G401 (cell line): ENCODE measurements at places on chromosomes 2 and 18. TPM values are rescaled to one million over a fixed set of nuclear protein-coding genes. Genes with fewer than 3 reads are reported as not detected.
A peak's percentile ranks its signal among the peaks of the same experiment; 100 is the strongest.

GRCh38 chr2:153499439-153499838, 20.9 kb upstream of the RPRM start:
- no peak for DNase-seq

GRCh38 chr18:2653467-2653866, 2.1 kb upstream of the SMCHD1 start:
- peak; percentile 3 for DNase-seq

GRCh38 chr2:126449677-126450076, 206.3 kb upstream of the GYPC start:
- no peak for DNase-seq

DNA sequence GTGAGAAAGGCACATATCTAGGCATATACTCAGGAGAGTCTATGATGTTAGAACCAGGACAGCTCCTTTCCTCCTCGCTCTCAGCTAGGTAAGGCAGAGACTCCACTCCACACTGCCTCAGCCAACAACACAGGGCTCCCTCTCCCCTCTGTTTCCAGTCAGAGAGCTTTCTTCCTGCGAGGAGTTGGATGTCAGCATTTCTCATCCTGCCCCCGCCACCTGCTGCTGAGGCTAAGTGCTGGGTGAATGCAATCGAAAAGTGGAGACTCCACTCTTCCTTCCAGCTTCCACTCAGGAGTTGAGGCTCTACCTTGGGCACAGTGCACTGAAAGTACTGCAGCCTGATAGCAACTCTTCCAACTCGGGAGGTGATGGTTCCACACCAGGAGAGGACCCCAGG, 177.2 kb upstream of the RAB6C start:
- no peak for DNase-seq

DNA sequence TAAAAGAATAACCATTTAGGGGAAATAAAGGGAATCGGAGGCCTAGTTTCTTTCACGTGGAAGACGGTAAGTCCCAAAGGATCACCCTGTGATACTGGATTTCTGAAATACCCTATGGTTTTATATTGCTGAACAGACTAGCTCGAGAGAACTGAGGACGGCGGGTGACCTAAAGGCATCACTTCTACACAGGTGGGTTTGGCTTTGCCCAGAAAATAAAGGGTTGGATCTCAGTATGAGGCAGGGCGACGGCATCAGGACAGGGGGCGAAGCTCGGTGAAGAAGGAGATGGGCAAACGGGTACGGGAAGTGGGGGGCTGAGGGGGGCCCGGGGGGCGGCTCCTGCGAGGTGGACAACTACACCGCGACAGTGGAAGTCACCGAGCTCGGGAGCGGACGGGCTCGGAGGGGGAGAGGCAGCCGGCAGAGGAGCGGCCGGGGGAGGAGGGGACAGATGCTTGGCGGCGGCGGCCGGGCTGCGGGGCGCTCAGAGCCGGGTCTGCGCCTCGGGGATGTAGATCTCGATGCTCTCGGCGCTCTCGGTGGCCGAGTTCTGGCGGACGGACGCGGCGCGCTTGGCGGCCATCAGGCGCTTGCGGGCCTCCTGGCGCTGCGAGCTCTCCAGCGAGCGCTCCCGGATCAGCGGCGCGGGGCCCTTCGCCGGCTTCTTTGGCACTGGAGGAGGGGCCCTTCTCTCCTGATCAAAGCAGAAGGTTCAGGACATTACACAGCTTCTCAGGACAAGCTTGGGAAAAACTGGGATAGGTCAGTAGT, 48.9 kb downstream of the TGIF1 start:
- no peak for DNase-seq

DNA sequence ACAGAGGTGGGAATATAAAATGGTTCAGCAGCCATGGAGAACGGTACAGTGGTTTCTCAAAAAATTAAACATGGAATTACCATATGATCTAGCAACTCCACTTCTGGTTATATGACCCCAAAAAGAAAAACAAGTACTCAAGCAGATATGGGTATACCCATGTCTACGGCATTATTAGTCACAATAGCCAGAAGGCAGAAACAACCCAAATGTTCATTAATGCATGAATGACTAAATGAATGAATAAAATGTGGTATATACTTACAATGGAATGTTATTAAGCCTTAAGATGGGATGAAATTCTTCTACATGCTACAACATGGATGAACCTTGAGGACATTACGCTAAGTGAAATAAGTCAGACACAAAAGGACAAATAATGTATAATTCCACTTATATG, 266.8 kb upstream of the FBXO11 start:
- DNase-seq, result no peak

DNA sequence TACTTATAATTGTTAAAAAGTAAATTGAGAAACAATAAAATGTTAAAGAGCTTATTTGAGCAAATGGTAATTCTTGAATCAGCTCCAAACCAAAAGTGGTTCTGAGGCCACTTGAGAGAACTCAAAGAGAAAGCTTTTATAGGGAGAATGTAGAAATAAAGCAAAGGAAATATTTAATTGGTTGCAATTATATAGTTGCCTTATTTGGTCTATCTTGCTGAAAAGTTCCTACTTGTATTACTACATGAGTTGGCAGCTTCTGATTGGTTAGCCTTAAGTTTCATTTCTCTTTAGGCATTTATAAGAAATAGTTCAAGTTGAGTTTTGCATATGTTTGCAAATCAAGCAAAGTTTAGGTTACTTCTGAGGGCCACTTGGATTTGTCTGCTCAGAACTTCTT, 38.1 kb downstream of the SCN2A start:
- no peak for DNase-seq

- no peak for DNase-seq
These were observed 55.3 kb upstream of the SULT1C3 start for GRCh38 chr2:108184419-108184818.

- DNase-seq, result no peak
These were observed 108.1 kb downstream of the MARCO start for GRCh38 chr2:119049968-119050704.

DNA sequence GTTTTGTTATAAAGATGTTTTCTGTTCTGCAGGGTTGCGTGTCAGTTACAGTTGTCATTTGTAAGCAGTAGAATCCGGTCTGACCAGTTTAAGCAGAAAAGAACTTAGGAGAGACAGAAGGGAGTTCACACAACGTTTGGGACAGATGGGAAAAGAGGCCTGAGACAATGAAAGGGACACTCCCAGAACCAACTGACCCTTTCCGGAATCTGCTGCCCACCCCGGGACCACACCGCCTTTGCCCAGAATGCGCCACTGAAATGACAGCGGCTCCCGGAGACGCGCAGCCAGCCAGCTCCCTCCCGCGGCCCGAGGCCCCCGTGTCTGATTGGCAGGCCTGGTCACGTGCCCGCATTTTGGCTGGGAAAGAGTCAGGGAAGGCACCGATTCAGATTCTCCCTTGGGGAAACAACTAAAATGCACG, 244.6 kb downstream of the BCL2 start:
- DNase-seq, result peak; percentile 21

GRCh38 chr18:6624661-6625311, 104.7 kb upstream of the ARHGAP28 start:
- no peak for DNase-seq

GRCh38 chr2:148582679-148583511, 61.7 kb upstream of the EPC2 start:
- no peak for DNase-seq

GRCh38 chr2:47173986-47174732, 19.1 kb upstream of the STPG4 start:
- DNase-seq, result peak; percentile 47

Gene TTL
- 85.4 and 96.2 TPM in 2 replicates for total RNA-seq

Gene EML6
- 0.20 and 4.2 TPM in 2 replicates for total RNA-seq

Gene ZNF385B
- total RNA-seq, result not detected in 2 replicates

Gene PSD4
- total RNA-seq, result 0.25 TPM in 1 of 2 replicates, not detected in the other

Gene PPP1R1C
- total RNA-seq, result not detected in 2 replicates

Gene ZSWIM2
- total RNA-seq, result not detected in 2 replicates

Gene UGT1A3
- not detected in 2 replicates for total RNA-seq

Gene CAPN13
- total RNA-seq, result not detected in 2 replicates

Gene SLC4A3
- 4.1 and 5.0 TPM in 2 replicates for total RNA-seq

Gene SAG
- total RNA-seq, result 0.80 TPM in 1 of 2 replicates, not detected in the other
